ENCODE measurements at places on chromosomes 6 and 20. TPM values are rescaled to one million over a fixed set of nuclear protein-coding genes. Genes with fewer than 3 reads are reported as not detected.

- no peaks in the 10 kb centered on the region for H3K27me3 ChIP-seq
- peak; percentile 71 for DNase-seq
- no peak overlapping the region for H3K27ac ChIP-seq
These were observed 100.3 kb downstream of the REV3L start for GRCh38 chr6:111382476-111383294.

GRCh38 chr20:20009784-20010253 lies 7.3 kb upstream of the NAA20 start:
- no peak for DNase-seq
- H3K4me3 ChIP-seq = no peak overlapping the region
- peak overlapping the region; percentile 9 for H3K27ac ChIP-seq
- no peaks in the 10 kb centered on the region for H3K36me3 ChIP-seq

- no peak overlapping the region for H3K27ac ChIP-seq
- no peak for DNase-seq
- H3K4me3 ChIP-seq = no peak overlapping the region
- no peaks in the 10 kb centered on the region for H3K4me1 ChIP-seq
These were observed 325.1 kb downstream of the FRK start for GRCh38 chr6:115735610-115736009.

The RPN2 gene
- 185 TPM for total RNA-seq

The GABBR1 gene
- total RNA-seq = 40.1 TPM

- no peak overlapping the region for H3K27ac ChIP-seq
- no peak overlapping the region for H3K4me3 ChIP-seq
- no peak for DNase-seq
- no peaks in the 10 kb centered on the region for H3K36me3 ChIP-seq
These were observed 21.6 kb downstream of the LY86 start for GRCh38 chr6:6610031-6610591.

DNA sequence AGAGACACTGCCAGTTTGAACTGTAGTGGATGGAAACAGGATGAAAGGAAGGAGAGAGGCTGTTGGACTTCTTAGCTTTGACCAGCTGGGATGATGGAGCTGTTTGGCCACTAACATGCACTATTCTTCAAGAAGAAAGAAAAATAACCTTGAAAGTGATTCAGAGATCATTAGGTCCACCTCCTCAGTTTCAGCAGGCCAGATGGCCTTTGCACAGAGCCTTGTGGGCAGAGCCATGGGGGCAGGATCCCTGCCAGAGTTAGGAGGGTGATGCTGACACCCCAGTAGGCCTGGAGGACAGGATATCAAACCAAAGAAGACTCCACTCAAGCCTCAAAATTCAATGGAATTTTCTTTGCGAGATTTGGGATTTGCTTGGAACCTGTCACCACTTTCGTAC lies 74.5 kb upstream of the TMEM181 start:
- no peaks in the 10 kb centered on the region for H3K27me3 ChIP-seq
- no peak overlapping the region for H3K27ac ChIP-seq
- no peaks in the 10 kb centered on the region for H3K4me1 ChIP-seq
- no peak overlapping the region for H3K4me3 ChIP-seq

DNA sequence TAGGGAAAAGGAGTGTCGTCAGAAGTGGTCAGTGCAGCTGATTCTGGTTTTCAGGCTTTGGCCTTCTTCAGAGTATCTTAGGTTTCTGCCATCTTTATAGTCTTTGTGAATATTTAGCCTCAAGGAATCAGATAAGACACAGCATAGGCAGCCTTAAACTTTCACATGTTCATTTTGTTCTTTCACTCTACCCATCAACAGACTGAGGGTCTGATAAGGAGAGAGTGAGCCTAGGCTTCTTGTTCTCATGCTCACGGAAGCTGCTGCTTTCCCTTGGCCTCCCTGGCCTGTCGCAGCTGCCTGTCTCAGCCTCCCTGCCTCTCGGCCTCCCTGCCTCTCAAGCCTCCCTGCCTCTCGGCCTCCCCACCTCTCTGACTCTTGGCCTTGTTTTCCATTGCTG lies 20.1 kb downstream of the RTF2 start:
- H3K36me3 ChIP-seq = peaks cover 86% of the 10 kb centered on the region
- H3K4me1 ChIP-seq = no peaks in the 10 kb centered on the region
- no peak for DNase-seq
- no peak overlapping the region for H3K4me3 ChIP-seq
- H3K27ac ChIP-seq = no peak overlapping the region

GRCh38 chr6:137165375-137166246 lies 7.8 kb downstream of the IL22RA2 start:
- no peak overlapping the region for H3K27ac ChIP-seq
- no peaks in the 10 kb centered on the region for H3K36me3 ChIP-seq
- H3K4me3 ChIP-seq = no peak overlapping the region
- no peak for DNase-seq

GRCh38 chr20:22584522-22584921 lies at the start of gene FOXA2:
Gene FOXA2 (minus strand): TSS chr20:22584572. CDS start chr20:22584278, 294 bp downstream.
- peaks cover 80% of the 10 kb centered on the region for H3K27me3 ChIP-seq
- peak; percentile 95 for DNase-seq
- H3K4me3 ChIP-seq = peak within 1 kb of the TSS; percentile 50
- no peaks in the 10 kb centered on the region for H3K36me3 ChIP-seq
- H3K4me1 ChIP-seq = peaks cover 5% of the 10 kb centered on the region

The ADGRF5 gene
- 283 TPM for total RNA-seq

- peaks cover 37% of the 10 kb centered on the region for H3K4me1 ChIP-seq
- no peaks in the 10 kb centered on the region for H3K27me3 ChIP-seq
- H3K4me3 ChIP-seq = peak overlapping the region; percentile 82
- peak overlapping the region; percentile 92 for H3K27ac ChIP-seq
- peaks cover 18% of the 10 kb centered on the region for H3K36me3 ChIP-seq
These were observed 1.8 kb downstream of the WRNIP1 start for GRCh38 chr6:2766767-2767656.

The TMEM74B gene
- 6.1 TPM for total RNA-seq

GRCh38 chr6:18241208-18242038 lies 22.9 kb downstream of the DEK start:
- H3K4me3 ChIP-seq = no peak overlapping the region
- H3K4me1 ChIP-seq = no peaks in the 10 kb centered on the region
- no peak overlapping the region for H3K27ac ChIP-seq
- peaks cover 54% of the 10 kb centered on the region for H3K36me3 ChIP-seq
- H3K27me3 ChIP-seq = no peaks in the 10 kb centered on the region

The ASIP gene
- not detected for total RNA-seq

- H3K27ac ChIP-seq = no peak overlapping the region
- no peak for DNase-seq
- no peak overlapping the region for H3K4me3 ChIP-seq
- H3K4me1 ChIP-seq = peaks cover 10% of the 10 kb centered on the region
- no peaks in the 10 kb centered on the region for H3K36me3 ChIP-seq
- no peaks in the 10 kb centered on the region for H3K27me3 ChIP-seq
These were observed 239.5 kb downstream of the SLC24A3 start for GRCh38 chr20:19451923-19452295.

DNA sequence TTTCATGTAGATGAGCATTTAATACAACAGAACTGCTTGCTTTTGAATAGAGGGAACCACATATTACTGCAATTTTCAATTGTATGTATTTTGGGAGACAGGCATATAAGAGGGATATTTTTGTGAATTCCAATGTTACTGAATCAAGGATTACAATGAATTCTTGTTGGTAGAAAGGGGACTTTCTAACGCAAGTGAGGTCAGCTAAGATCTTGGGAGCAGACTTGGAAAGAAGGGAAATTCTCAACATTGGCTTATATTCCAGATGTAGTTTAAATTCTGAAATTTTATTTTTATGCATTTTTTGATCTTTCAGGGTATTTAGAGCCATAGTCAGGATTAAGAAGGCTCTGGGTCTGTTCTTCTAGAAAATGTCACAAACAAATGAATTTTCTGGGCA lies 43.3 kb upstream of the CTAGE9 start:
- H3K4me1 ChIP-seq = no peaks in the 10 kb centered on the region
- no peak overlapping the region for H3K27ac ChIP-seq
- H3K36me3 ChIP-seq = no peaks in the 10 kb centered on the region

GRCh38 chr6:105791583-105792318 lies 294.4 kb upstream of the PRDM1 start:
- peaks cover 9% of the 10 kb centered on the region for H3K4me1 ChIP-seq
- no peak overlapping the region for H3K27ac ChIP-seq
- no peak overlapping the region for H3K4me3 ChIP-seq

DNA sequence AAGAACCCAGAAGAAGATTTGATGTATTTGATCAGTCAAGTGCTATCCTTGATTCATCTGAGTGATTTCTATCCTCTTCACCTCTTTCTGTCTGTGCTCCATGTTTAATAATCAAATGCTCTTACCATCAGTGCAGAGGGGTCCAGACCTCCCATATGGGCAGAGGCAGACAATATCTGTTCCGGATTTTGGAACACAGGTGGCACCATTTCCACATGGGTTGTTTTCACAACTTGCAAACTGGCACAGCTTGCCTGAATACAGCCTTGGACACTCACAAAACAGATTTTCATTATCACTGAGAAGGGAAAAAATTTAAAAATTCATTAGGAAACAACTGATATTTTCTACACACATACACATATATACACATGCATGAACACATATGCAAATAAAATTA lies 228.5 kb downstream of the PHF3 start:
- no peak overlapping the region for H3K27ac ChIP-seq
- H3K36me3 ChIP-seq = no peaks in the 10 kb centered on the region
- H3K4me3 ChIP-seq = no peak overlapping the region

DNA sequence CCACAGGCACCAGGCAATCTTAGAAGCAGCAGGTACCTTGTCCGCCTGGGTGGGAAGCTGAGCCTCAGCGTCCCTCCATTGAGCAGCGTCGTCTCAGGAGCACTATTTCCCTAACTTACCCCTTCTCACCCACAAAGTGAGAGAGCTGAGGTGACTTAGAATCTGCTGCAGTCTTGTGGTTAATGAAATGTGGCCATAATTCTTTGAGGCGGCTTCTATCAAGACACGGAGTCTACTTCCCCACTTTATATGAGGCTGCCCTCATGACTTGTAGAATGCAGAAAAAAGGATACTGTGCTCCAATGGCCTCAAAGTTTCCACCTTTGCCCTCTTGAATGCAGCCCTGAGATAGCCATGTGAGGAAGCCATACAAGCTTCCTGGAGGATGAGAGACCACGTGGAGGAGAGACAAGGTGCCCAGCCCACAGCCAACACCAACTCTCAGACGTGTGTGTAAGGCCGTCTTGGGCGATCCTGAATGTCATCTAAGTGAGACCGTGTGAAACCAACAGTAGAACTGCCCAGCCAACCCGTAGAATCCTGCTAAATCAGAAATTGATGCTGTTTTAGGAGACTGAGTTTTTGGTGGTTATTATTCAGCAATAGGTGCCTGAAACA lies 9.1 kb upstream of the TAGAP start:
- H3K4me3 ChIP-seq = no peak overlapping the region
- no peaks in the 10 kb centered on the region for H3K36me3 ChIP-seq
- H3K27me3 ChIP-seq = peaks cover 4% of the 10 kb centered on the region
- H3K4me1 ChIP-seq = peaks cover 10% of the 10 kb centered on the region

The TOX2 gene
- total RNA-seq = 24.3 TPM

- peaks cover 11% of the 10 kb centered on the region for H3K4me1 ChIP-seq
- H3K27ac ChIP-seq = no peak overlapping the region
- DNase-seq = no peak
- H3K36me3 ChIP-seq = no peaks in the 10 kb centered on the region
- no peak overlapping the region for H3K4me3 ChIP-seq
- H3K27me3 ChIP-seq = no peaks in the 10 kb centered on the region
These were observed 156.3 kb downstream of the SCML4 start for GRCh38 chr6:107667790-107668189.

DNA sequence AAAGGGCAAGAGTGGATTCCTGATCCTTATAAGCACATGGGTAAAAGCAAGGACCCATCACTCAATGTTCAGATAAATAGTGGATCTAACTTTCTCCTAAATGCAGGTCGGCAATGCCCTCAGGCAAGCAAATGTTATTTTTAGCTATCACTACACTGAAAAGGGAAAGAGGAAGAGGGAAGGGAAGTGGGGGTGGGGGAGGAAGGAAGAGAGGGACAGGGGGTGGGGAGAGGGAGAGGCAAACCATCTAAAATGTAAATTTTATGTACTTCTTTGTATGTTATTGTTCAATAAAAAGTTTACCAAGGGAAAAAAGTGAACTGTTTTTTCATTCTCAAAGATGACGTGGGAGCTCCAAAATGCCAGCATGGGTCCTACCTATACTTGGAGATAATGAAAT lies 44.2 kb downstream of the CHD6 start:
- H3K27ac ChIP-seq = no peak overlapping the region
- H3K36me3 ChIP-seq = no peaks in the 10 kb centered on the region
- DNase-seq = no peak
- no peak overlapping the region for H3K4me3 ChIP-seq
- no peaks in the 10 kb centered on the region for H3K27me3 ChIP-seq

DNA sequence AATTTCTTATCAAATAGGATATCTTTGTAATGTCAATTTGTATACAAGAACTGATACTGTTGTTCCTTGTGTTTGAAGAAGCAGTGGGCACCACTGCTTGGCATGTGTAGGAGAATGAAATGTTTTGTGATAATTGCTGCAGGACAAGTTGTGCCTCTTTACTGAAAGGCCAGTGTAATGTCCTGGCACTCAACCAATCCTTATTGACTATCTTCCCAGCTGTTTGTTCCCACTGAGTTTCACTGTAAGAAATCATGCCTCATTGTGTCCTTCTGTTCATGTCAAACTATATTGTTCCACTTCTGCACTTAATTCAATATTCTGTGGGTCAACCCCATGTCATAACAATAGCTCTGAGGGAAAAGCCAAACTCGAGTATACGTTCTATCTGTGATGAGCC lies 136.1 kb upstream of the FAM83B start:
- no peak for DNase-seq
- H3K27me3 ChIP-seq = no peaks in the 10 kb centered on the region
- H3K4me3 ChIP-seq = no peak overlapping the region
- H3K4me1 ChIP-seq = no peaks in the 10 kb centered on the region

The SLC22A3 gene
- total RNA-seq = 30.6 TPM

DNA sequence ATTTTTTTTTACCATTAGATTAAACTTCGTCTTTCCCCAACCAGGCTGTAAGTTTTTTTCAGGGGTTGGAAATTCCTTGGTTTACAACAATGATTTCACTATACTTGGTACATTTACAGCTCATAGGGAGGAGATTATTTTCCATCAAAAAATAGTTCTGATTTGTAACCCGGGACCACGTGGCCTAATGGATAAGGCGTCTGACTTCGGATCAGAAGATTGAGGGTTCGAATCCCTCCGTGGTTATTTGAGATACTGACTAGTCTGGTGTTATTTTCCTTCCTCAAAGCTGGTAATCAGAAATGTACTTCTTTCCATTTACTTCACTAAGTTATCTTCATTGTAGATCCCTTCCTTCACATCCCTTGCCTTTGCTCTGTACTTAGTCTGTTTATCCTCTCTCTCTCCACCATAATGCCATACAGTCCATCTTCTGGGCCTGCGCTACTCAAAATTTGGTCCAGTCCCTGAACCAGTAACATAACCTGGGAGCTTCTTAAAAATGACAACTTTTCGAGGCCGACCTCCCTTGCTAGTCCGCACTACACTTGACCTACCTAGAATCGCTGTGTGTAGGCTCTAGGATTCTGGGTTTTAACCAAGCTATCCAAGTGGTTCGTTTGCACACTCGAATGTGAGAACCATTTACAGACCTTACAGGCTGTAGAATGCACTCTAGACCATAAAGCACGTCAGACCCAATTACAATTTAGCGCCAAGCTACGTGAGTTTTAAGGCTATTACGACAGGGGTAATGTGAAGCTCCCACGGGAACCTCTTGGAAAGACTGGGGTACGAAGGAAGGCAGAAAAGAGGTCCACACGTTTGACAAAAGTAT lies 42.1 kb upstream of the BTN3A2 start:
- H3K27ac ChIP-seq = no peak overlapping the region
- peaks cover 6% of the 10 kb centered on the region for H3K4me1 ChIP-seq
- peak overlapping the region; percentile 58 for H3K4me3 ChIP-seq
- no peaks in the 10 kb centered on the region for H3K36me3 ChIP-seq
- no peak for DNase-seq
- H3K27me3 ChIP-seq = peaks cover 54% of the 10 kb centered on the region
